ENCODE measurements at places on chromosomes 6 and 20.

GRCh38 chr6:41426888-41427641, 91.7 kb downstream of the NCR2 start:
- DNase-seq = no peak

DNA sequence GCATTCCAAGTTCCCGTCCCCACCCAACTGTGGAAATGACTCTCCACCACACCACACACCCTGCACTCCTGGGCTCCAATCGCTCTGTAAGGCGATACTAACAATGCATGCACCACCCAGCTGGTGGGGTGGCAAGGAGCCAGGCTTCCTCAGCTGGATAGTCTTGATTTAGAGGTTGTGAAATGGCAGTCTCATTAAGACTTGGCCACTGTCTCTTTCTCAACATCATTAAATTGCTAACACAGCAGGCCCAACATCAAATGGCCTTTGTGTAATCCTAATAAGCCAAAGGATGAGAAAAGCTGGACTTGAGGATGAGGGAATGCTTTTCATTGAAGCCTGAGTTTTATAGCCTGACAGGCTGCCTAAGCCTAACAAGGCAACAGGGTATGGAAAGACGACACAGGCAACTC, 223.7 kb downstream of the GMDS start:
- DNase-seq = no peak

GRCh38 chr6:10585209-10585845, 64.2 kb downstream of the GCNT2 start:
- DNase-seq = no peak

- no peak for DNase-seq
These were observed 88.6 kb downstream of the LIN28B start for GRCh38 chr6:105045526-105045925.

GRCh38 chr6:154937306-154938220, 57.6 kb upstream of the TIAM2 start:
- DNase-seq = no peak

Data from SW480 (cell line).